ENCODE measurements at places on chromosomes 4 and X.

GRCh38 chr4:171582961-171583581 is 230.1 kb upstream of the GALNTL6 start:
- DNase-seq, result no peak

DNA sequence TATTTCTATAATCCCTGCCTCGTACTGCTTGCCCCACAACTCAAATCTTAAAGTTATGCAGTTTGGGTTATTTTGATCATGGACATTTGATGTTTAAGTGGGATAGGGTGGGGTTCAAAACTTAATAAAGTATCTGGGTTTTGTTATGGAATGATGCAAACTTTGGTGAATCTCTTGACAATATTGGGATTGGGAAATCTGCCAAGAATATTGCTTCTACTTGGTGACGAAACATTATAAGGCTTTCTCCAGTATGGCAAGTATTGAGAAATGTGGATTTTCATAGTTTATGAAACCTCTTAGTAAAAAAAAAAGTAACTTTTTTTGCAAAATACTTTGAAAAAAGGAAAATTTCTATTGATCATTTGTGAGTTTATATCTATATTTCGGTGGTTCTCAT is 130.8 kb upstream of the SFRP2 start:
- DNase-seq, result no peak

DNA sequence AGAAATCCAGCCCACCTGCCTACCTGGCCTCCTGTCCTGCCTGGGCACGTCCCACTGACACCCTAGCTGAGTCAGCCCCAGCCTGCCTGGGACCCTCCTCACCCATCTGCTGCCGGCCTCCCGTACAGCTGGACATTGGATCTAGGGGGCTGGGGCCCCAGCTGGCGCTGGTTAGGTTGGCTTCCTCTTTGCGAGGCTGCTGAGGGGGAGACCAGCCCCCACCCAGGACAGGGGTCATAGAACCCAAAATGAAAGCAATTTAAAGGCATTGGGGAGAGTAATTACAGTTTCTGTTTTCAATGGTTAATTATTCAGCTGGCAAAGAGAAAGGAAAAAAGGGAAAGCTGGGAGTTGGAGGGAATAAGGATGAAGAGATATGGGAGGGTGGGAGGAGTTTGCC is 15.8 kb downstream of the EFNB1 start:
- no peak for DNase-seq

DNA sequence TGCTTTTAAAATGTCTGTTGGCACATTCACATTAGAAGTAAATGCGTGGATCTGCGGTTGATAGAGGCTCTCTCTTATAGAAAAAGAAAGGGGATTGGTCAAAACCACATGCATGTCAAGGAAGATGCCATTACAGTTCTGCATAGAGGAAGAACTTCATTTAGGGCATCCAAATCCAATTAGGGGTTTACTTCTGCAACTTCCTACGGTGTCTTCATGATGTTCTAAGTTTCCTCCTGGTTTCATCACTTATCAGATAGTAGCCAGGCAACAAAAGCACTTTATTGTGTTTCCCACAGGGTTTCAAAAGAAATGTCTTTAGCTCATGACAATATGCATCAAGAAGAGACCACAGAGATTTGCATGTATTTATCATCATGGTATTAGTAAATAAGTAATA is 136.0 kb upstream of the HPGD start:
- DNase-seq, result no peak

Measured in CD4-positive, alpha-beta T cell treated with Interleukin-15 for 4 hours (primary cell).